DMS153 (cell line): ENCODE measurements at places on chromosomes 7 and 10.
A peak's percentile ranks its signal among the peaks of the same experiment; 100 is the strongest.

DNA sequence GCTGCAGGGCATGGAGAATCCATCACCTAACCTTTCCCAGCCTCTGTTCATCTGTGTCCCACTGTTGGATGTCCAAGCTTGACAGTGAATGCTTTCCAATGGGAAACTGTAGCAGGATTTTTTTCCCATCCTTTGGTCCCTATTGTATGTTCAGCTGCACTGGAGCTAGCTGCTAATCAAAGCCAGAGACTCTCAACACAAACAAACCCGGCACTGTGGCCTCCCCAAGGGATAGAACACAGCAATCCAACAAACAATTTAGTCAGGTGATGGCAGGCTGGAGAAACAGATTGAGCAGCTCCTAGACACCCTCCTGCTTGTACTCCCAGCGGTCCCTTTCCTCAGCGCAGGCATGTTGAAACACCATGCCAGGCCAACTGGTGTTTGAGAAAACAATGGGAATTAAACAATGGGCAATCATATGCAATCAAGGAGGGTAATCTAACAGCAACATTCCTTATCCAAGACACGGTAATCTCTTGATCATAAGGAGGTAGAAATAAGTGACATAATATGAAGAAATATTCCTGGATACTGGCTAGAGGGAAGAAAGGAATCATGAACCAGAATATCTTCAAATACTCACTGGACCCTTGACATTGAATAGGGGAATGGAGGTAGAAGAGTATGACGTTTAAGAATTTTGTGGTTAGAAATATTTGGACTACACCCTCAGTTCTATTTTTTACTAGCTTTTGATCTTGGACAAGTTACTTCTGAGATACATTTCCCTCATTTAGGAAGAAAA lies 15.0 kb downstream of the PTN start:
- peak; percentile 12 for DNase-seq

DNA sequence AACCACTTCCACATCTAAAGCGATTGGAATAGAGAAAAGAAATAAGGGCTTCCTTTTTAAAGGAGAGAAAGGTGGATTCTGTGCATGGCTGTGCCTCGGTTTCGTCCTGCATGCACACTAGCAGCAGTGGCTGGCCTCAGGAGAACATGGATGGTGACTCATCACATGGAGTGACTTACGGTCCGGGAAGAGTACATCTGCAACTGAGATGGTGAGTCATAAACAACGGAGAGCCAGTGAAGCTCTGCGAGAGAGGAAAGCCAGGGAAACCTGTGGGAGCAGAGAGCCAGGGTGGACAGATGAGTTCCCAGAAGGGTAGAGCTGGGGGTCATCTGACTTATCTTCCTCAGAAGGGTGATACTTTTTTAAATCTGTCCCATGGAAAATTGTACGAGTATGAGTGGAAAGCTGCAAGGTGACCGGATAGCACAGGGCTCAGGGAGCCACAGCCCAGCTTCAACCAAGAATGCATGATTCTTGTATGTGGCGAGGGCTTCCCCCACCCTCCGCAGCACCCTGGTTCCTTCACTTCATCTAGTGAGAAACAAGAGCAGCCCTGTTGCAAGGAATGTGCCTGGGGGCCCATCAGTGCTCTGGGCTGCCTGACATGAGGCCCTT lies 259.1 kb downstream of the KLF6 start:
- no peak for DNase-seq

- no peak for DNase-seq
These were observed 148.9 kb downstream of the ARID5B start for GRCh38 chr10:62050346-62050892.

DNA sequence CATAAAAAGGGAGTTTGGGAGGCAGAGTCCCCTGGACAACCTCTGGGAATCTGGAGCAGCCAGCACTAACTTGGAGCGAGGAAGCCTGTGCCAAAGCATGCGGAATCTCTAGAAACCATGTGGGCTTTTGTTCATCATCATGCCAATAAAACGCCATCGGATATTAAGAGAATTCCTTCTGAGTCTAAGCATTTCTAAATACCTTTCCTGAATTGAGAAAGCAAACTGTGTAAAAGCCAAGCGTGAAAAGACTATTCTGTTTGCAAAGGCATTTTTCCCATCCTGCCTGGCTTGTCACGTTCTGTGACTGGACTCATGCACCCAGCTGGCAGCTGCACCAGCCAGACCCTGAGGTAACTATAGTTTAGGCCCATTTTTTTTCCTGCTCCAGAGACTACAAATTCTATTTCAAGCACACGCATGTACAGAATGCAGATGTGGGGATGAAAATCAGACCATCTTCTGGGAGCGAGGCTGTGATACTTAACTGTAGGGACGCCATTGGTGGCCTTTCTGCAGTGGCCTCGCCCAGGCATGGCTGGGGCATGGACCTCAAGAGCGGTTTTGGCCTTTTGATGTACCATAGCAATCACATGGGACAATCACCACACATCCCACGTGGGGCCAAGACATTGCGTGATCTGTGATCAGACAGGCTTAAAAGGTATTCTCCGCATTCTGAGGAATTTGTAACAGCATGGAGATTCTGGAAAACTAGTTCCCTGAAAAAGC lies 218.9 kb downstream of the KIAA1217 start:
- DNase-seq, result no peak

- DNase-seq, result no peak
These were observed 207.3 kb downstream of the LRMDA start for GRCh38 chr10:75638752-75639151.

DNA sequence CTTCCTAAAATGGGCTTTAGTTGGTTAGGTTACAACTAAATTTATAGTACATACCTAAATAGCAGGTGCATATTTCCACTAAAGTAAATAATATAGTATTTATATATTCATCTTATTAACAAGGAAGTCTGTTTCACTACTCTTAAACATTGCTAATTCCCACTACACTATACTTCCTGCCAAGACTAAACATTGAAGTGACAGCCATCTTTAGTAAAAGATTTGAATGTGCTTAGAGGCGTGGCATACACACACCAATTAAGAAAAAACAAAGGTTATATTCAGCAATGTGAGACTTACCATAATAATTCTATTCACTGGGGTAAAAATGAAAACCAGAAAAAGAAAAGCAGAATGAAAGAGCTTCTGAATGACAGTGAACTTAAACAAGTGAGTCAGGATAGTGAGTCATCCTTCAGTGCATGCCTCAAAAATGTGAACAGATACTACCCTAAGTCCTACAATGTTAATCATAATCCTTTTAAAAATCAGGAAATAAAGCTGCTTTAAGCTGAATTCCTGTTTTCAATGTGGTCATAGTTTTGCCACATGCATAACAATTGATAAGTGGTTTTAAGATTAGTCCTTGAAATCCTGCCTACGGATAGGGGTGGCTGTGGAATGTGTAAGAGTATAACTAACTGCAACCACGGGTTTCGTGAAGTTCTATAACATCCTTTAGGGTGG lies 59.4 kb downstream of the USP6NL start:
- no peak for DNase-seq

- no peak for DNase-seq
These were observed 1.7 kb upstream of the NEURL1 start for GRCh38 chr10:103491729-103492364.

DNA sequence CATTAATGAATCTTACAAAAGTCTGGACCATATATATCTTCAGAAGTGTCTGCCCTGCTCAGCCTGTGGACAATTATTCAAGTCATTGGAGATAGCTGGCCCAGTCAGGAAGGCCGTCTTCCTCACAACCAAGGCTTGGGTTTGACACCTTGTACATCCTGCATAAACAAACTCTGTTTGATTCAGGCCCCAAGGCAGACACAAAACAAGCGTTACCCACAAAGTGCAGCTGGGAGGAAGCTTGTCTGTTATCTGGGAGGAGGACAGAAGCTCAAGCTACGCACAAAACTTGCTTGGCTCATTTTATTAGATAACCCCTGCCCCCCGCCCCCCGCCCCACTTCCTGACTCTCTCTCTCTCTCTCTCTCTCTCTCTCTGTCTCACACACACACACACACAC lies 166.9 kb upstream of the WDR11 start:
- DNase-seq, result no peak

- DNase-seq, result no peak
These were observed 5.6 kb downstream of the CALML3 start for GRCh38 chr10:5530412-5530806.

DNA sequence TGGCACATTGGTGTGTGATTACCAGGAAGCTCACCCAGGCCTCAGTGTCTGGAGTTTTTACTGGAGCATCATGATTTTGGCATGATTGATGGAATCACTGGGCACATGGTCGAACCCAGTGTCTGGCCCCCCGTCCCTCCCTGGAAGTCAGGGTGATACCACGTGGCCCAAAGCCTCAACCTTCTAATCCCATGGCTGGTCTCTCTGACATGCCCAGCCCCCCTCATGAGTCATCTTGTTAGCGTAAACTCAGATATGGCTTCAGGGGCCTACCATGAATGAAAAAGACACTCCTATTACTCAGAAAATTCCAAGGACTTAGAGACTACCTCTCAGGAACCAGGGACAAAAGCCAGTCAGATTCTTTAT lies 109.3 kb downstream of the GRK5 start:
- DNase-seq, result no peak

- peak; percentile 83 for DNase-seq
These were observed 2.5 kb upstream of the SLIT1 start for GRCh38 chr10:97188261-97188711.

DNA sequence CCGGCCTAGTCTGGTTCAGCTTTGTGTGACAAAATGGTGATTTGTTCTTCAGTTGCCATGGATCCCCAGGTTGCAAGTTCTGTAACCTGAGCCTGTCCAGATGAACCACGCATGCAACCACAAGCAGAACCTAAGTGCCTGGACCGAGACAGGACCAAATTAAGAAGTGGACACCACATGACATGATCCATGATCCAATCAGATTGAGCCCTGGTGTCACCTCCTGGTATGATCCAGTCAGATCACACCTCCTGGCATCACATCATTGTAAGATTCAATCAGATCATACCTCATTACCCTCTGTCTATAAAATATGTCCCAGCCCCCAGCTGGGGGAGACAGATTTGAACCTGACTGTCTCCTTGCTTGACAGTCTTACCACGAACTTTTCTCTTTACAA lies 70.0 kb downstream of the MALSU1 start:
- no peak for DNase-seq

DNA sequence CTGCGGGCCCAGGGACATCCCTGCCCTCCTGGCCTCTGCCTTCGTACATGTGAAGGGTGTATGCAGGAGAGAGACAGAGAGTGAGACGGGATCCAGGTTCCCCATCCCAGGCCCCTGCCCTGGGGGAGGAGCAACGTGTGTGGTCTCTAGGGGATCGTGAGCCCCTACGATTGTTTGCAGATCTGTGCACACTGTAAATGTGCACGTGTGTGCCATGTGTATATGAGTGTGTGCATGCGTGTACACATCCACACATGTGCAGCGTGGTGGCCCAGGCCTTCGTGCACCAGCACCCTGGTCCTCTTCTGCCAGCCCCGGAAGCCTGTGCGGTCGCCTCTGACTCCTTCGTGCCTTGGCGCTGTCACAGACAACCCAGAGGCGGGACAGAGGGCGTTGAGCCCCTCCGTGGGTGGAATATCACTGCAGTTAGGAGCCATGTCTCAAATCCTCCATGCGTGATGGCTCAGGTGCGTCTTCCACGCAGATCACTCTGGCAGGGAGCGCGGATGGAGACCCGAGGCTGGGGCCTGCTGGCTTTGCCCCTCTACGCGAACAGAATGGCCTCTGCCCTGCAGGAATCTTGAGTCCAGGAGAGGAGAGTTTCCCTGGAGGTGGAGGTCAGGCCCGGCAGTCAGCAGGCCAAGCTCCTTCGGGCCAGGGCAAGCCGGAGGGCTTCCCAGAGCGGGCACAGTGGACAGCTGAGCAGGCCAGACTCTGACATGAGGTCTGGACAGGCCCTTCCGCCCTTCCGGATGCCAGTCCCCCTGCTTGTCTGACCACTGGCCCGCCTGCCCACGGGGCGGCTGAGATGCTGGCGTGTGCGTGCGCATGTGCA lies 97.5 kb downstream of the UNCX start:
- no peak for DNase-seq

DNA sequence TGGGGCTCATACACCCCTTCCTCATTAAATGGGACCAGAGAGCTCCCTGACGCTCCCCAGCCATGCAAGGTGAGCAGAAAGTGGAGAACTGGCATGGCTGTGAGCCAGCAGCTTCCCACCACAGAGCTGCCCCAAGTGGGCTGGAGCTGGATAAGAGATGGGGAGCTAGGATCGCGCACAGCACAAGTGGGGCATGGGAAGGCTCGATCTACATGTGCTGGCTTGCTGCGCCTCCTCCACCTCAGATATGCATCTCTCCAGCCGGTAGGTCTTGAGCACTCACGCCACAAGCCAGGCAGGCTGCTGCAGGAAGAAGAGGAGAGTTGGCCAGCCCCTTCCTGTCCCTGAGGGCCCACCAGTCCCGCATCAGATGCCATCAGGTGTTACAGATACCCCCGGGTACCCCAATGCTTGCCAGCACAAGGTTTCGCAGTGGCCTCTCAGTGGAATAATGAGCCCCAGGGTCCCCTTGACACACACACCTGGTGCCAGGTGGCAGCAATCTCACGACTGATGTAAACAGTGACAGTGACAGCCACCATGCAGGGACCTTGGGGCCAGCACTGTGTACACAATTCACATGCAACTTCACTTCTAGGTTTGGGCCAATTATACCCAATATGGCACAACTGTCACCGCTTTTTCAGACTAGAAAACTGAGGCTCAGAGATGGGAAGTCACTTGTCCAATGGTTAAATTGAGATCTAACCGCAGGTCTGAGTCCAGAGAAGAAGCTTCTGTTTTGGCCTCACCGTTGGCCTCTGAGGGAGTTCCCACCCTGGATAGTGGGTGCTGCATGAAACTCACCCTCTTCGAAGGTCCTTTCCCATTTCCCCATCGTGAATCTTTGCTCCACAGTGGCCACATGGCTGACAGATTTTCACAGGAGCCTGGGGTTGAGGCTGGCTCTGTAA lies 79.3 kb downstream of the OAT start:
- DNase-seq, result no peak

DNA sequence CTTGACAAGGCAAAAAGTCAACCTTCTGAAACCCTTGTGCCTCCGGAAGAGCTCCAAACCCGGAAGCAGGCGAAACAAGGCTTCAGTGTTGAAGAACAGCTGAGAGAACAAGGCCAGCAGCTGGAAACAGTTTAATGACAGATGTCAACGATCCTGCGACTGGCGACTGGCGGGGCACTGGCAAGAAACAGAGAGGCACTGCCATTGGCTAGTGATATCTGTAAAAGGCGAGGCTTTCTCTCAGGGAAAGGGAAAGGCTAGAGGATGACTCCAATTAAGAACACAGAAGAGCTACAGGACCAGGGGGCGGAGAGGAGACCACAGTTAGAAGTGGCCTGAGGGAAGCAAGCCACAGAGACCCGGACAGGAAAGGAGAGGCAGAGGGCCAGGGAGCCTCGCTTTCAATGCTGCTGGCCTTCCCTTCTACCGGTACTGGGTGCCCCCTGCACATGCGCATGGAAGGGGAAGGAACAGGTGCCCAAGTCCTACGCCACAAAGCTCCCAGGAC lies 19.4 kb downstream of the ITGB1 start:
- DNase-seq, result peak; percentile 34

DNA sequence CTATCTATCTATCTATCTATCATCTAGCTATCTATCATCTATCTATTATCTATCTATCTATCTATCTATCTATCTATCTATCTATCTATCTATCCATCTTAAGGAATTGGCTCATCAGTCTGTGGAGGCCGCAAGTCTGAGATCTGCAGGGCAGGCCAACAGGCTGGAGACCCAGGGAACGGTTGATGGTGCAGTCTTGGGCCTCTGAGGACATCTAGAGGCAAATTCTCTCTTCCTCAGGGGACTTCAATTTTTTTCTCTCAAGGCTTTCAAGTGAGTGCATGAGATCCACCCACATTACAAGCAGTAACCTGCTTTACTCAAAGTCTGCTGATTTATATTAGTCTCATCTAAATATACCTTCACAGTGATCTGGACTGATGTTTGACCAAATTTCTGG lies 197.0 kb downstream of the GLRX3 start:
- DNase-seq, result no peak
